ENCODE measurements at places on chromosomes 2 and 18.

- H3K27ac ChIP-seq, result no peak overlapping the region
- no peak overlapping the region for H3K4me3 ChIP-seq
- H3K36me3 ChIP-seq, result no peaks in the 10 kb centered on the region
- H3K27me3 ChIP-seq, result no peaks in the 10 kb centered on the region
- no peaks in the 10 kb centered on the region for H3K4me1 ChIP-seq
These were observed 44.7 kb downstream of the ITSN2 start for GRCh38 chr2:24315669-24316068.

GRCh38 chr2:22817197-22817596 lies 567.8 kb upstream of the KLHL29 start:
- no peak overlapping the region for H3K27ac ChIP-seq
- no peak for DNase-seq
- no peaks in the 10 kb centered on the region for H3K36me3 ChIP-seq
- H3K27me3 ChIP-seq, result no peaks in the 10 kb centered on the region
- no peak overlapping the region for H3K4me3 ChIP-seq

DNA sequence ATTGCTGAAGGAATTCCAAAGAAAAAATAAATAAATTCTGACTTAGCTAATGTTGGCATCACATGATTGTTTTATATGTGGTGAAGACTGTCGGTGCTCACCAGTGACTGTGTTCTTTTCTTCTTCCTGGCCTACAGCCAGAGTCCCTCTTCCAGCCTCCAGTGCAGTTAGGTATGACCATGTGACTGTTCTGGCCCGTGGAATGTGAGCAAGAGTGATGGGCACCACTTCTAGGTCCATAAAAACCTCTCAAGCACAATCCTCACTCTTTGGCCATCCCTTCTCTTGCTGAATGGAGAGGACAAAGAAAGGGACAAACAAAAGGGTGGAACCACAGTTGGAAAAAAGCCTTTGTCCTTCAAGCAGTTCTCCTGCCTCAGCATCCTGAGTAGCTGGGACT lies 39.0 kb upstream of the BMPR2 start:
- no peaks in the 10 kb centered on the region for H3K36me3 ChIP-seq
- no peaks in the 10 kb centered on the region for H3K27me3 ChIP-seq
- H3K4me1 ChIP-seq, result no peaks in the 10 kb centered on the region
- H3K27ac ChIP-seq, result no peak overlapping the region
- no peak overlapping the region for H3K4me3 ChIP-seq
- DNase-seq, result no peak

GRCh38 chr2:168192839-168193616 lies 54.4 kb downstream of the STK39 start:
- peak overlapping the region; percentile 7 for H3K4me3 ChIP-seq
- H3K27ac ChIP-seq, result peak overlapping the region; percentile 40
- no peaks in the 10 kb centered on the region for H3K36me3 ChIP-seq
- H3K27me3 ChIP-seq, result no peaks in the 10 kb centered on the region
- peak; percentile 41 for DNase-seq

- no peaks in the 10 kb centered on the region for H3K4me1 ChIP-seq
- H3K36me3 ChIP-seq, result no peaks in the 10 kb centered on the region
These were observed 475.8 kb downstream of the PLCL1 start for GRCh38 chr2:198280145-198280544.

GRCh38 chr2:11703700-11704099 lies 33.7 kb upstream of the NTSR2 start:
- DNase-seq, result no peak
- no peaks in the 10 kb centered on the region for H3K36me3 ChIP-seq
- no peak overlapping the region for H3K27ac ChIP-seq
- H3K4me3 ChIP-seq, result no peak overlapping the region
- no peaks in the 10 kb centered on the region for H3K27me3 ChIP-seq

- H3K27ac ChIP-seq, result no peak overlapping the region
- H3K36me3 ChIP-seq, result no peaks in the 10 kb centered on the region
- no peaks in the 10 kb centered on the region for H3K4me1 ChIP-seq
- no peak for DNase-seq
These were observed 1230.6 kb upstream of the CHAC2 start for GRCh38 chr2:52536929-52537460.

DNA sequence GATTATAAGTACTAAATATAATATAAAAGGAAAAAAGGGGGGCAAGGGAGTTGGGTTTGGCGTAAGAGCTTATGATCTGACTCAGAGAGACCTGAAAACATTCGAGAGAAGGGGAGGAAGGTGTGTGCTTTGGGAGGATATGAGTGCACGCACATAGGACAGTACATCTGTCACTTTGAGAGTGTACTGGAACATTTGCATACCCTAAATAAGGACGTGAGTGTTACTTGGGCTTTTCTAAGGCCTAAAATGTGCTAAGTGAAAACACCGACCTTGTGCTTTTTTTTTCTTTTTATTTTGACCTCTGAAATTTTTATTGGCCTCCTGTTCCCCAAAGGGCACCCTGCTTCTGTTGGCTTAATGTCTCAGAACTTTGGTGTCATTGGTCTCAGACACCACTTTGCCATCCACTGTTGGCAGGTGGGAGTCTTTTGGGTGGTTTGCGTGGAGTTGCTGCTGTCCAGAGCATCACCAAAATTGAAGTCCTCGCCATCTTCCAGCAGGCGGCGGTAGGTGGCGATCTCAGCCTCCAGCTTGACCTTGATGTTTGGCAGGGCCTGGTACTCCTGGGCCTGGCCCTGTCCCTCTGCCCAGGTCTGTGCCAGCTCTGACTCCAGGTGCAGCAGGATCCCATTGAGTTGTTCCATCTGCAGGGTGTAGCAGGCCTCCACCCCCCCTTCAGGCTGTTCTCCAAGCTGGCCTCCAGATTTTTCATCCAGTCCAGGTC lies 57.7 kb downstream of the CD28 start:
- peaks cover 23% of the 10 kb centered on the region for H3K4me1 ChIP-seq
- peaks cover 4% of the 10 kb centered on the region for H3K36me3 ChIP-seq
- H3K27ac ChIP-seq, result peak overlapping the region; percentile 68
- H3K27me3 ChIP-seq, result no peaks in the 10 kb centered on the region

- no peaks in the 10 kb centered on the region for H3K4me1 ChIP-seq
- no peak for DNase-seq
- H3K27ac ChIP-seq, result no peak overlapping the region
- no peaks in the 10 kb centered on the region for H3K27me3 ChIP-seq
These were observed 53.4 kb downstream of the SLC66A2 start for GRCh38 chr18:79897940-79898625.

DNA sequence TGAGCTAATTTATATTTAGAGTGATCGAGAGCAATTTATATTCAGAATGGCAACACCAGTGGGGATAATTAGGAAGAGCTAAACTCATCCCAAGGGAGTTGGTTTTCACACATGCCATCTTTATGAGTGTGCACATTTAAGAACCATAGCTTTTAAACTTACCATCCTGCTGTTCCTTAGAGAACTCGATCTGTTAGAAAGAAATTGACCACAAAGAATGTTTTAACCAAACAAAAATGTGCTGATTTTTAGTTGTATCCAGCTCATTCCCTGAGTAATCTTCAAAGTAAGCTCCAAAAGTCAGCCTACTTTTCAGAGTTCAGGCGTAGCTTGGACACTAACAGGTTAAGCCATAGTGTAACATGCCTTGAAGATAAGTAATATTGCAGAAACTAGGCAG lies 12.6 kb downstream of the MYL1 start:
- no peaks in the 10 kb centered on the region for H3K36me3 ChIP-seq
- no peak for DNase-seq
- no peaks in the 10 kb centered on the region for H3K4me1 ChIP-seq
- no peak overlapping the region for H3K27ac ChIP-seq

- no peak overlapping the region for H3K27ac ChIP-seq
- DNase-seq, result no peak
- H3K36me3 ChIP-seq, result no peaks in the 10 kb centered on the region
- H3K4me3 ChIP-seq, result no peak overlapping the region
- no peaks in the 10 kb centered on the region for H3K27me3 ChIP-seq
These were observed 285.6 kb upstream of the ACVR2A start for GRCh38 chr2:147559070-147559725.

GRCh38 chr2:147382322-147382948 lies 462.4 kb upstream of the ACVR2A start:
- H3K4me3 ChIP-seq, result no peak overlapping the region
- H3K36me3 ChIP-seq, result no peaks in the 10 kb centered on the region
- H3K27ac ChIP-seq, result no peak overlapping the region
- no peaks in the 10 kb centered on the region for H3K27me3 ChIP-seq
- no peaks in the 10 kb centered on the region for H3K4me1 ChIP-seq

- H3K27ac ChIP-seq, result no peak overlapping the region
- no peaks in the 10 kb centered on the region for H3K4me1 ChIP-seq
- no peak for DNase-seq
These were observed 17.9 kb upstream of the VPS4B start for GRCh38 chr18:63440219-63440618.

DNA sequence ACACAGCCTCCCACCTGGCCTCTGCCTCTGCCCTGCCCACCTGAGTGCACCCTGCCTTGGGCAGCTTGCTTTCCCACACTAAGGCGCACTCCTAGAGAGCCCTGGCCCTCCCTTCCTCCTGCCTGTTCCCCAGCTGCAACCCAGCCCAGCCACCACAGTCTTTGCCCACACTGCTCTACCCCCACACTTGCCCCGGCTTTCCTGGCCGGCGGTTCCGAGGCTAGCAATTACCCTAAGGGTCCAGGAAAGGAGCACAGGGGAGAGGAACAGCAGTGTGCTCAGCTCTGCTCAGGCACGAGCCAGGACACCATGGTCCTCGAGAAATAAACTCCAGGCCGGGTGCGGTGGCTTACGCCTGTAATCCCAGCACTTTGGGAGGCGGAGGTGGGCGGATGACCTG lies 237.8 kb upstream of the RAB6C start:
- no peak overlapping the region for H3K4me3 ChIP-seq
- no peaks in the 10 kb centered on the region for H3K36me3 ChIP-seq
- H3K4me1 ChIP-seq, result no peaks in the 10 kb centered on the region
- no peak overlapping the region for H3K27ac ChIP-seq
- DNase-seq, result no peak

- no peaks in the 10 kb centered on the region for H3K36me3 ChIP-seq
- no peaks in the 10 kb centered on the region for H3K4me1 ChIP-seq
- no peak overlapping the region for H3K27ac ChIP-seq
- DNase-seq, result no peak
- H3K27me3 ChIP-seq, result no peaks in the 10 kb centered on the region
- no peak overlapping the region for H3K4me3 ChIP-seq
These were observed 206.4 kb upstream of the CCDC150 start for GRCh38 chr2:196433116-196433515.

DNA sequence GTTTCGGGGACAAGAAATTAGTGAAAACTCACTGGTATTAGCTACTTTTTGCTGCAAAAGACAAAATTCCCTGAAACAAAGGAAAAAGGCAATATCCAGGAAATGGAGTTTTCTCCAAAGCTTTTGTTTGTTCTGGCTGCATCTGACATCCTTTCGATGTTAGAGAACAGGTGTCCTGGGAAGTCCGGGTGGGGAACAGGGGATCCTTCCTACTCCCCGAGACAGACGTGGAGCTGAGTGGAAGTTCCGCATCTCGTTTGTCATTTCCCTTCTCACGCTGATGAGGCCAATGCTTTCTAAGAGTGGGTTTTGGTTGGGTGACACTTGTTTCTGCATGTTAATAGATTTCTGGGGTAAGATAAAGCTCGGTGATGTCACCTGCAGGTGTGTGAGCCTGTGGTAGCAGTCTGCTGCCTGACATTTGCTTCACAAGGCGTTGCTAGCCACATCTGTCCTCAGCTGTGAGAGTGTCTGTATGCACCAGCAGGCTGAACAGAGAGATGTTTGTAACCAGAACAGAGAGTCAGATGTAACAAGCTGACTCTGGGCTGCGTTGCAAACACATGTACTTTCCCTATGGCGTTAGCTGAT lies 125.9 kb downstream of the ACOXL start:
- H3K27ac ChIP-seq, result peak overlapping the region; percentile 85
- peaks cover 50% of the 10 kb centered on the region for H3K4me1 ChIP-seq
- no peaks in the 10 kb centered on the region for H3K27me3 ChIP-seq
- no peaks in the 10 kb centered on the region for H3K36me3 ChIP-seq

DNA sequence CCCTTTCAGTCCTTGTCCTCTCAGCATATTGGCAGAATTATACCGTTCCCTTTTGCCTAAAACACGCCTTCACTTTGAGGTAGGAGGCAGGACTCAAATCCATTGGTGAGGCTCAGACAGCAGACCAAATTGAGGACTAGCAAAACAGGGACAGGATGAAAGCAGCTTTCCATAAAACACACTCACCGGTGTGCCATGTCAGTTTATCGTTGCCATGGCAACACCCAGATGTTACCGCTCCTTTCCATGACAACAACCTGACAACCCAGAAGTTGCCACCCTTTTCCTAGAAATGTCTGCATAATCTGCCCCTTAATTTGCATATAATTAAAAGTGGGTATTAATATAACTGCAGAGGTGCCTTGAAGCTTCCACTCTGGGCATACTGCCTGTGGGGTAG lies 730.4 kb downstream of the METTL4 start:
- H3K4me3 ChIP-seq, result no peak overlapping the region
- no peak for DNase-seq
- H3K4me1 ChIP-seq, result no peaks in the 10 kb centered on the region
- no peaks in the 10 kb centered on the region for H3K36me3 ChIP-seq
- H3K27me3 ChIP-seq, result no peaks in the 10 kb centered on the region

- no peak overlapping the region for H3K27ac ChIP-seq
- H3K27me3 ChIP-seq, result no peaks in the 10 kb centered on the region
- no peaks in the 10 kb centered on the region for H3K4me1 ChIP-seq
- no peaks in the 10 kb centered on the region for H3K36me3 ChIP-seq
These were observed 265.5 kb downstream of the CYRIA start for GRCh38 chr2:16400127-16400623.

- H3K27me3 ChIP-seq, result no peaks in the 10 kb centered on the region
- no peak for DNase-seq
- H3K4me3 ChIP-seq, result no peak overlapping the region
- H3K36me3 ChIP-seq, result no peaks in the 10 kb centered on the region
These were observed 116.4 kb downstream of the INO80D start for GRCh38 chr2:205969584-205969983.

DNA sequence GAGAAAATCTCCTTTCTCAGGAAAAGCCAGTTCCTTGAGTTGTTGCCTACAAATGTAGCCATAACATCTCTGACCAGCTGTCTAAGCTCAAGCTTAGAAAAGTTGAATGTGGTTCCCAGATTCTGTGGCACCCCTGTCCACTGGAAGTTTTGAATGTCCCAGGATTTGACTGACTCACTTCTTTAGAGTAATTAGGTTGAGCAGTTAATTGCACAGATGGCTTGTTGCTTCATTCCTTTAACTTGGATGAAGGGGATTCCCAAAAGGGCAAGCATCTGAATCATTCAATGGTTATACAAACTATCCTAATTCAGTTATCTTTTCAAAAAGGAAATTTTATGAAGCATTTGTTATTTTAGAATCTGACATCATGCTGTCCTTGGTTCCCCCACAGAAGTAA lies 374.7 kb downstream of the LNPK start:
- no peak for DNase-seq
- H3K4me3 ChIP-seq, result no peak overlapping the region
- no peaks in the 10 kb centered on the region for H3K36me3 ChIP-seq
- no peaks in the 10 kb centered on the region for H3K27me3 ChIP-seq
- no peaks in the 10 kb centered on the region for H3K4me1 ChIP-seq
- H3K27ac ChIP-seq, result no peak overlapping the region

DNA sequence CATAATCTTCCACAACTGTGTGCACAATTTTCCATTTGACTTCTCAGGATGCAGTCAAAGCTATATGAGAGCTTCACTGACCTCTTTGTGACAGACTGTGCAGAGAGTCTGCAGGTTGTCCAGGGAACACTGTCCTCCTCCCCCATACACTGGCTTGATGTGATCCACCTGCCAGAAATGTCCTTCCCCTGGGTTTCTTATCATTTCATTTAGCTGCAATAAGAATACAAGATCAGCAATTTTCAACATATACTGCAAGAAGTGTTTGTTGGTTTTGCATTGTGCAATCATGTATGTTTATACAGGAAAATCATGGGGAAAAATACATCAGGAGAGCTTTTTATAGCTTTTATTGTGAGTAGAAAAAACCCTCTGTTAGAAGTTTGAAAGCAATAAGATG lies 150.7 kb downstream of the RAB3GAP1 start:
- no peak overlapping the region for H3K27ac ChIP-seq
- no peak for DNase-seq
- no peaks in the 10 kb centered on the region for H3K27me3 ChIP-seq
- H3K4me1 ChIP-seq, result no peaks in the 10 kb centered on the region
- no peaks in the 10 kb centered on the region for H3K36me3 ChIP-seq
